ENCODE measurements at places on chromosomes 2 and 18.

DNA sequence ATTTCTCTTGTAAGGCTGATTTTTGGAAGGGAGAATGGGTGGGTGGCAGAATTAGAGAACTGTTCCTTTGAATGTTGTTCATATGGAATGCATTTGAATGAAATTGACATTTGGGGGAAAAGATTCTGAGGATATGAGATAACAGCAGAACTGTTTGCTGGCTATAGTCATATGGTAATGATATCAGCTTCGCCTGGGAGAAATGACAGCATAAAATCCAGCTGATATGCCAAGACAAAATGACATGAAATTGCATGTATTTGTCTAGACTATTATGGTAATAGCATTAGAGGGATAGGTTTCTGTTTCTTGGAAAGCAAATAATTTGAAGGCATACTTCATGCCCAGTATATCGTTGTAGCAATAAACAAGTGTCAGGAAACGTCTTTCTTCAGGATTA, 150.8 kb upstream of the SPATS2L start:
- no peak for DNase-seq

DNA sequence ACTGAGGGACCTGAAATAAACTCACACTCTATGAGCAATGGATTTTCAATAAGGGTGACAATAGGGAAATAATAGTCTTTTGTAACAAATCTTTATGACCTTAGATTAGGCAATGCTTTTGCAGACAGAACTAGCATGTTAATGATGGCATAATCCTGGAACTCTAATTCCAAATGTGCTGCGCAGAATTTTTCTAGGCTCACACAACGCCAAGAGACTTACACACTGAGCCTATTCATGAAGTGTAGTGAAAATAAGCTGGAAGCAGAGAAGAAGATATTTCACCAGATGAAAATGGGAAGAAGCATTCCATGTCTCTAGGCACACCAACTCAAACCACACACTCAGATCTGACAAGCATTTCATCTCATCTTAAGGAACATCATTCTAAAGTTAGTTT, 178.5 kb downstream of the L3MBTL4 start:
- DNase-seq = no peak

- DNase-seq = no peak
Observed at GRCh38 chr2:213232649-213233437, 51.4 kb upstream of the SPAG16 start.

DNA sequence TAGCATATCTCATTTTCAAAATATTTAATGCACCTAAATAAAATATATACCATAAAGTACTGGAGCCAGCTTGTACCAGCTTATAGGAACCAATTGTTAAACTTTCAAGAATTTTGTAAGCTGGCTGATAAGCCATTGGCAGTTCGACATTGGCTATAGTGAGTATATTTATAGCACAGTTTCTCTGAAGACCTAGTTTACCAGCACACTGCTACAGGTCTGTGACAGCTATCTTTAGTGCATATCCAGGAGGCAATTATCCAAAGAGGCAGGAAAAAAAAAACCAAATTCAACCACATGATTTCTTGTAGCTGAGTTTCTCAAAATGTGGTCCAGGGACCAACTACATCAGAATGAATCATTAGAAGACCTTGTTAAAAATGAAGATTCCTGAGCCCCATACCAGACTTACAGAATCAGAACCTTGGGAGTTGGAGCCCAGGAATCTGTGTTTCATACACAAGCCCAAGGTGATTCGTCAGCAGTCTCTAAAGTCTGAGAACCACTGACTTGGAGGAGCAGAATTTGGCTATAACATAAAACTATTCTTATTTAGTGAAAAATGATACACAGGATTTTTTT, 279.0 kb upstream of the NRP2 start:
- DNase-seq = no peak

DNA sequence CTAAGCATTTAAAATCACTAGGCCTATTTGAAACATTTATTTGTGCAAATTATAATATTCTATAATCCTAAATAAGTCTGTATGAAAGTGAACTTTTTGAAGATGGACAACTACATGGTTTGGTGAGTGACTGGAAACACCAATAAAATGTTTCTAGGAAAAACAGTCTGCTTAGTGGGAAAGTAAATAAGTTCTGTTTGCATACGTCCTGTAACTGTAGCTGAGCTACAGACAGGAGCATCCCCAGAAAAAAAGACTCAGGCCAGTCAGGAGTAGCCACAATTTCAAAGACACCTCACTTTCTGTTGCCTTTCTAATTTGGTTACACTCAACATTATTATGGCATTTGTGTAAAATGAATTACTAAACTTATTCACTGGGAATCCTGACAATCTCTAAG, 28.4 kb upstream of the KCNJ3 start:
- DNase-seq = no peak

DNA sequence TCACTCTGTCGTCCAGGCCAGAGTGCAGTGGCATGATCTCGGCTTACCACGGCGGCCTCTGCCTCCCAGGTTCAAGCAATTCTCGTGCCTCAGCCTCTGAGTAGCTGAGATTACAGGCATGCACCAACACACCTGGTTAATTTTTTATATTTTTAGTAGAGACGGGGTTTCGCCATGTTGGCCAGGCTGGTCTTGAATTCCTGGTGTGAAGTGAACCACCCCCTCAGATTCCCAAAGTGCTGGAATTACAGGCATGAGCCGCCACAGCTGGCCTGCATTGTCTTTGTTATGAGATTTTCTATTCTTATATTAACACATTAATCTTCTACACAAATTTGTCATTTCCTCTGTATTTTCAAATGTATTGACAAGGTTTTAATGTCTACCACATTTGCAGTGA, 75.2 kb downstream of the SEPTIN10 start:
- DNase-seq = no peak

GRCh38 chr2:9205486-9205885, 1.1 kb upstream of the ASAP2 start:
- DNase-seq = no peak

DNA sequence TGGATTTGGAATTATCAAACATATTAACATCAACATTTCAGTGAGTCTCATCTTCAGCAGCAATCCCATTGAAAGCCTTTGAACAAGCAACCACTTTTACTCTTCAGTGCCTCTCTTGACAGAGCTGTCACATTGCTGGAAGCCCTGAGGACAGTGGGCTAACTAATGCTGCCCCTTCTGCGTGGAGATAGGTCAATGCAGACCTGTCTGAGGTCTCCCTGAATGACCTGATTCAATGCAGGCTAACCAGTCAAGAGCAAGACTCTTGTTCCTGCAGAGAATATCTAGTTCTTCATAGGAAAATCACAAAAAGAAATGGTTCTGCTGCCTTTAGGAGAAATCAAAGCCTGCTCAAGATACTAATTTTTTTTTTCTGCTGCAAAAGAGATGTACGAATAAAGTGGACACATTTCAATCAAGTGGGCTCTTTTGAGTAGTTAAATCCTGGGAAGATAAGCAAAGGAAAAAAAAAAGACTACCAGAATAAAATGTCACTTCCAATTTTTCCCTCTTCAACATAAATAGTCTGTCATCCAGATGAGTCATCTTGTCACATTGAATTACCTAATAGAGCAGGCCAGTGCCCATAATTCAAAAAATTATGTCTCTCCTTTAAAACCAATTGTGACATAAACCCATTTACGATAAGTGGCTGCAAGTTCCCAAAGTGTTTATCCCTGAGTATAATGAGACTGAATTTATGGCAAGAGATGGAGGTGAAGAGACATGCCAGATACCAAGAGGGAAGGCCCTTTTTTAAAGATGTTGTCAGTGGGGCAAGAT, 1269.0 kb upstream of the DDX18 start:
- no peak for DNase-seq

- DNase-seq = no peak
Observed at GRCh38 chr2:140067661-140068060, 1287.5 kb upstream of the NXPH2 start.

GRCh38 chr2:223585666-223586065, 16.5 kb downstream of the SCG2 start:
- DNase-seq = peak; percentile 28

- no peak for DNase-seq
Observed at GRCh38 chr2:100013892-100014677, 128.3 kb downstream of the AFF3 start.

- no peak for DNase-seq
Observed at GRCh38 chr2:116057538-116057937, 1615.1 kb downstream of the DPP10 start.

GRCh38 chr2:10915731-10916276, 4.1 kb downstream of the KCNF1 start:
- DNase-seq = no peak

DNA sequence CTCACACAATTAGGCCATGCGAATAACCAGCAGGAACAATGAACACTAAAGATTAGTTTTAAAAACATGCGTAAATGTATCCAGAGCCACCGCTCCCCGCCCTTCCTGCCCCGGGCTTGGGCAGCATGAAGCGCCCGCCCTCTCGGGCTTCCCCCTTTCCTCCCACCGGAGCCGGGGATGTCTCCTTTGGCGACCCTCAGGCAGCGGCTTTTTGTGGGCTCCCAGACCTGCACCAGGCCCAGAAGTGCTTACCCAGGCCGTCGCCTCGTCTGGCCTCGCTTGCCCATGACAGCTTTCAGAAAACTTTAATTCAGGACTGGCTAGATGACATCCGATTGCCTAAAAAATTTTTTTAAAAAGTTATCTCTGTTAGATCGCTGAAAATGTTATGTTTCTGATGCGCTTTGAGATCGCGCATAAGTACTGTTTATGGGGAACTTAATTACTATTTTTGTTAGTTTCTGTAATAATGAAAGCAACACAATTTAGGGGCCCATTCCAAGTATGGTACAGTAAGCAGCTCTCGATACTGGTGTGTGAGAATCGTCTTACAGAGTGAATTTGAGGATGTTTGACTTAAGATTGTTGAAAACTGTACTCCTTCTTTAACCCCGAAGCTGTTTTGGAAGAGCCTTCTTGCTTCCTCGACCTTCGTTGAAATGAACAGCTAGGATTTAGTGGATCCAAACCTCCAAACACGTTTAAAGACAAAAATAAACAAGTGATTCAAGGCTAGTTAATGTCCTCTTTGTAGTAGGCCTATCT, 1.1 kb downstream of the MAP3K20 start:
- DNase-seq = peak; percentile 37

DNA sequence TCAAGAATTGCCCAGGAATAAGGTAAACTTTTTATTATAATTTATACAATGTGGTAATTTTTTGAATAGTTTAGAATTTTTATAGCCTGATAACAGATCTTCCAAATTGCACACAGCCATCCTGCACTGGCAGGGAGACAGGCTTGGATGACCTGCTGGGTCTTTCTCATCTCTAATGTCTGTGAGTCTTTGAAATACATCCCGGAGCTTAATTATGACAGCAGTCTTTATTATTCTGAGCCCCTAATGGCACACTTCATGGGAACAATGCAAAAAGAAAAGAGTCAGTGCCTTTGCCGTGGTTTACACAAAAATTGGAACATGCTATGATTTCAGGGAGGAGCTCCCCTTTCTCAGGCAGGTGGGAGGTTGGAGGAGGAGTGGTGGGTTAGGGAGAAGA, 71.0 kb downstream of the TMEM182 start:
- no peak for DNase-seq

DNA sequence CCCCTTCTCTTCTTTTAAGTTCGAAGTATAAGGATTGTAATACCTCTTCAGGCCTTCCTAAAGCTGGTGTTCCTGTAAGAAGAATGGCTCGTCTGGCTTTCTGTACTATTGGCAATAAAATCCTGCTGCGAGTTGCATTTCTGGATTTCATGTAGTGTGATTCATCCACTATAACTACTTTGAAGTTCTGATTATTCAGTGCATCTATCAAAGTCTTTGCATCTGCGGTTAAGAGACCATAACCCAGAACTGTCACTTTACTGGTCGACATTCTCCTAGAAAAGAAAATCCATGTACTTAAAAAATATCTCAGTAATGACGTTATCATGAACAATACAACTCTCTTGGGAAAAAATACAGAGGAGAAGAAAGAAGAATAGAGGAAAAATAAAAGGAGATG, 181.1 kb downstream of the ZRANB3 start:
- DNase-seq = no peak

- DNase-seq = peak; percentile 78
Observed at GRCh38 chr2:33033606-33034081, 86.9 kb downstream of the LTBP1 start.

- no peak for DNase-seq
Observed at GRCh38 chr2:236607471-236608187, 38.0 kb downstream of the ACKR3 start.
